ENCODE measurements at places on chromosomes 16 and 17.

- DNase-seq: peak; percentile 84
These were observed 5.2 kb upstream of the PLLP start for GRCh38 chr16:57289391-57290257.

DNA sequence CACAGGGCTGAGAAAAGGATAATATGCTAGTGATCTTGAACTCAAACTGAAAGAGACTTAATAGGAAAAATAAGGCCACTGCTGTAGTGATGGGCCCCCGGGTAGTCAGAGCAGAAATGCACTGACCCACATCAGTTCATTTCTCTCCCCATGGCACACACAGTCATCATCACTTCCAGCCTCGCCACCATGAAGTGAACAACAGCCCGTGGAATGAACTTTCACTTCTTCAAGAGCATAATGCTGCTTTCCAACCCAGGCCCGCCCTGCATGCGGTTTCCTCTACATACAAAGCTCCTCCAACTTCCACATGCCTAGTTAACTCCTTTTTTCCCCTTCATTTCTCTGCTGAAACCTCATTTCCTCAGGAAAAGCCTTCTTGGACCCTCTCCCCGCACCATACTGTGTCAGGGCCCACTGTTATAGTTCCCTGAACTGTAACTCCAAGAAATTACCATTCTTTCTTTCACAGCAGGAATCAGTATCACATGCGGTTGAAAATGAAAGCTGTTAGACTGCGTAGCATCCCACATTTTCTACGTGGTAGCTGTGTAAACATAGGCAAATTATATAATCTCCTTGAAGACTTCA lies 65.8 kb upstream of the SMIM36 start:
- peak; percentile 19 for DNase-seq

DNA sequence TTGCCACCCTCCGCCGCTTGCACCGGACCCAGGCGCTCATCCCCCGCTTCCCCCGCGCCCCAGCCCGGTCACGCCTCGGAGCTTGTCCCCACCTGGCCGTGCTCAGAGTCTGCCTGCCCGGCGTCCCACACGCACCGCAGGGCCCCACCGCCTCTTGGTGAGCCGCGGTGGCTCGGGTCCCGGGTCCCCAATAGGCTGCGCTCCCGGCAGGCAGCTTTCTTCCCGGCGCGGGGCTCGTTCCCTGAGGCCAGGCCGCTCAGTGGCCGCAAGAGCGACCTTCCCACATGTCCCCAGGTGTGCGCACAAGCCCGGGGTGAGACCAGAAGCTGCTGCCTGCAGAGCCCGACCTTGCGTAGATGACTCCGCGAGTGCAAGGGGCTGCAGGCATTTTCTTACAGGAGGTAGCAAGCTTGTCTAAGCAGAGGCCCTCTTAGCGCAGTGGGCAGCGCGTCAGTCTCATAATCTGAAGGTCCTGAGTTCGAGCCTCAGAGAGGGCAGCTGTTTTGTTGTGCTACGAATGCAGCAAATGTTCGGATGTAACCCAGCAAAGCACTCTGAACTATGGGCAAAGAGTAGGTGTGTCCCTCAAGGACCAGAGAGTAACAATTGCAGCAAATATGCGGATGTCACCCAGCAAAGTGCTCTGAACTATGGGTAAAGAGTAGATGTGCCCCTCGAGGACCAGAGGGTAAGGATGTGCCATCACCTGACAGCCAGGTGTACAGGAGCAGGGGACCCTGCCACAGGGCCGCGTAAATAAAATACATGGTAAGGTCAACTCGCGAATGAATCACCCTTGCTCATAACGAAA lies 15.6 kb downstream of the TLE7 start:
- no peak for DNase-seq

- no peak for DNase-seq
These were observed 3.9 kb downstream of the SKAP1 start for GRCh38 chr17:48426019-48426665.

DNA sequence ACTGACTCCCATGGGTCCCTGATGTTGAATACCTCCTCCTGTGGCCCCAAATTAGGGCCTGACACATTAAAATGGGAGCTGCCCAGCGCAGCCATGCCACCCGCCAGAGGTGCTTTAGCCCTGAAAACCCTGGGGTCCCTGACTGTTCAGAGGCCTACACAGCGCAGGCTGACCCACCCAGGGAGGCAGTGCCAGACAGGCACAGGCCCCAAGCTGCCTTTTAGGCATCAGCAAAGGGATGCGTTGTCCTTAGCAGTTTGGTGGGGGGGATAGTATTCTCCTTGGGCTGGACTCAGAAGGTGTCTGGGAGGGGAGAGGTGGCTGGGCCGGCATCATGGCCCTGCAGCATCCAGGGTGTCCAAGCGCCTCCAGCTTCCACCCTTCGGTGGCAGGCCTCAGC lies 1.4 kb downstream of the RAPGEFL1 start:
- DNase-seq: no peak

DNA sequence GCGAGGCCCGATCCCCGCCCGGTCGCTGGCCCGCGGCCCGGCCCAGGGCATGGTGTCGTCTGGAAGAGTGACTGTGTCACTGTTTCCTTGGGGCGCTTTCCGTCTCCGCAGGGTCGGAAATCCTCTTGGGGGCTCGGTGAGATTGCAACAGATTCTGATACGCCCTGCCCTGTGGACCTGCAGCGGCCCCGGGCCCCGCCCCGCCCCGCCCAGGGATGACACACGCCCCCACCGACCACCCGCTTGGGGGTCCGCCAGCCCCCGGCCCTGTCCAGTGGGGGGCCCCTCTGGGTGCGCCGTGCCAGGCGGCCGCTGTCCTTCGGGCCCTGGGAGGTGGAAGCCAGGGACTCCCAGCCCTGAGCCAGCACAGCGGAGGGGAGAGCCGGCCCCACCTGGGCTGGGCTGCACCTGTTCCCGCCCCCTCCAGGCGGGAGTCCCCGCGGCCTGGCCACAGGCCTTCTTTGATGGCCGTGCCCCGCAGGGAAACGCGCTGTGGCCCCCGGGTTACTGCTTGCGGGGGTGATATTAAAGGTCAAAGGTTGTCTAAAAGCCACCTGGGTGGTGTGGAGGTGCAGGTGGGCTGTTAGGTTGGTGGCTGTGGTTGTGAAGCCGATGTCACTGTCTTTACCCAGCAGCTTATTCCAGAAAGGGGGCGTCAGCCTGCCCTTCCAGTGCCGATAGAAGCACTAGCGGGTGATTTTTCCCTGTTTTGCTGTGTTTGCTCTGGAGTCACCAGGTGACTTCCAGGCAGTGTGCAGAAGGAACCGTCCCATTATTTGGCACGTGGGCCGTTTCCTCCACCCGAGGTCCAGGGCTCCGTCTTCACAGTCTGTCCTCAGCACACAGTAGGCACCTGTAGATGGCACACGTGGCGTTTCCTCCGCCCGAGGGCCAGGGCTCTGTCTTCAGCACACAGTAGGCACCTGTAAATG lies 752 bp downstream of the TBC1D24 start:
- no peak for DNase-seq

DNA sequence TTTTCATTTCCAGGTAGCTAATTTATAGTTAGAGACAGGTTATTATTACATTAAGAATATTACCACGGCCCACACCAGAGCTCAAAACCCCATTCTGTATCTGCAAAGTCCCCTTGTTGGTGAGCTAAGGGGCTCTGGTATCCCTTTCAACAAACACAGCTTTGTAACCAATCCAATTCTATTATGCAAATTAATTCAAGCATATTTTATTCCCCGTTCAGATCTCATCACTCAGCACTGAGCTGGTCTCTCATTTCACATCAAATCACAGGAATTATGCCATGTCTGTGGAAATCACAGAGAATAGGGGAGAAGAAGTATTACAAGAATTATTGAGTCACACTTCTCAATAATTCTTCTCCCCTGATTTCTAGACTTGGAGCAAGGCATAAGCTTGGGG lies 111.7 kb downstream of the CDH11 start:
- peak; percentile 75 for DNase-seq

GRCh38 chr16:48704710-48705109 lies 94.7 kb upstream of the N4BP1 start:
- no peak for DNase-seq

DNA sequence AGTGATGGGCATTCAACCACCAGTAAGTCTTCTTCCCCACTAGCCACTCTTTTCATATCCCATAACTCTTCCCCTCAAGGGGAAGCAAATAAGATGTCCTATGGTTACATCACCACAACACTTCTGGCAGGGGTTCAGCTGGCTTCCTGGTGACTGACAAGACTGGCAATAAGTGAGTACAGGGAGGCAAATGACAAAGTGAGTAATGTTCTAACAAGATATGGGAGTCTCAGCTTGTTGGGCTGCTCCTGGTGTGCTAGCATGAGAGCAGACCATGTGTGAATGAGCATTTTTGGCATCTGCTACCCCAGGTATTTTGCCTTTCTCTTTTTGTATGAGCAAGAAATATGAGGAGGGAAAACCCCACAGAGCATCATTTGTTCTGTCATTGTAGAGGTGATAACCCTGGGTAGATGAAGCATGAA lies 9.9 kb downstream of the TMIGD1 start:
- no peak for DNase-seq

- peak; percentile 79 for DNase-seq
These were observed 51.4 kb downstream of the WSB1 start for GRCh38 chr17:27345141-27345904.

DNA sequence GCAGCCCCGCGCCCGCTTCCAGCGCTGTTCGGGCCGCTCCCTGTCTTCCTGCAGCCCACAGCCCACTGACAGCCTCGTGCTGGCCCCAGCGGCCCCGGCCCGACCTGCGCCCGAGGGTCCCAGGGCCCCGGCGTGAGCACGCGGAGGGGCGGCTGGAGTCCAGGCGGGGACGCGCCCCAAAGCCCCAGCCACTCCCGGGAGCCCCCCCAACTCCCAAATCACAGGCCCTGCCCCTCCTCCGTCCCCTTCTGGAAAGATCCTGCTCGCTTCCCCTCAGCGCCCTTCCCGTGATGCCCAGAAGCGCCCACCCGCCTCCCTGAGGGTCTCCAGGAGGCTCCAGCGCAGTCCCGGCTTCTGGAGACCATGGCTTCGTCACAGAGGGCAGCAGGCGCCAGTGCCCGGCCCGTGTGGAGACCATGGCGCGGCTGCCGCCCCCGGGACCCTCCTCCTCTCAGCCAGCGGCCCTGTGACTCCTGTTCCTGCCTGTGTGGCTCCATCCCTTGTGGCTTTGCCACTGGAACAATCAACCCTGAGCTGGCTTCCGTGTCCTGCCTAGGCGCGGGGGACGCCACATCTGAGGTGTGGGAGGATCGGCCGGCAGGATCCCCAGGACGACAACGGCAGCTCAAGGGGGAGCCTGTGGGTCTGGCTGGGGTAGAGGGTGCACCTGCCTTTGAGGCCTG lies 3.9 kb downstream of the UTS2R start:
- DNase-seq: no peak

GRCh38 chr17:81912441-81913309 lies 1.5 kb upstream of the PCYT2 start:
- no peak for DNase-seq

- no peak for DNase-seq
These were observed 17.2 kb downstream of the NUDT7 start for GRCh38 chr16:77739559-77739892.

- no peak for DNase-seq
These were observed 1.4 kb upstream of the CRYM start for GRCh38 chr16:21279501-21279900.

- DNase-seq: peak; percentile 32
These were observed 31.9 kb downstream of the PMP22 start for GRCh38 chr17:15233022-15233805.

- DNase-seq: no peak
These were observed 970 bp upstream of the TRAF7 start for GRCh38 chr16:2154533-2155090.

DNA sequence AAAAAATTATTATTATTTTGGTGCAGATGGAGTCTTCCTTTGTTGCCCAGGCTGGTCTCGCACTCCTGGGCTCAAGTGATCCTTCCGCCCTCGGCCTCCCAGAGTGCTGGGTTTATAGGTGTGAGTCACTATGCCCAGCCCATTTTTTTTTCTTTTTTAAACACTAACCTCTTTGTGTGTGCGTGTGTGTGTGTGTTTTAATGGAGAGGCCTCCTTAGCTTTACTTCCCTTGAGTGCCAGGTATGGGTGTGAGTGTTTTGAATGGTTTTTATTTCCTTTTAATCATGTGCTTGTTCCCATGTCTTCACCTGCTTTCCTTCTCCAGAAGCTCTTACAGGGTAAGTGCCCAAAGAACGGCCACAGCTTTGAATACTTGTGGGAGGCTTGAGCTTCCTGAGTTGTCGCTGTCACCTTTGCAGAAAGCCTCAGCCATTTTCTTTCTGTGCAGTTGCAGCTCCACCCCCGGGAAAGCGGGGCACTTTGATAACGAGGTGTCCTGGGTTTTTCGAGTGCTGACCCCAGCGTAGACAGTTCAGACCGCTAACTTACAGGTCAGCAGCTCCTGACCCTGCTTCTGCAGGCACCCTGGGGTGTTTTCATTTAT lies 22.6 kb downstream of the AKAP1 start:
- DNase-seq: no peak

DNA sequence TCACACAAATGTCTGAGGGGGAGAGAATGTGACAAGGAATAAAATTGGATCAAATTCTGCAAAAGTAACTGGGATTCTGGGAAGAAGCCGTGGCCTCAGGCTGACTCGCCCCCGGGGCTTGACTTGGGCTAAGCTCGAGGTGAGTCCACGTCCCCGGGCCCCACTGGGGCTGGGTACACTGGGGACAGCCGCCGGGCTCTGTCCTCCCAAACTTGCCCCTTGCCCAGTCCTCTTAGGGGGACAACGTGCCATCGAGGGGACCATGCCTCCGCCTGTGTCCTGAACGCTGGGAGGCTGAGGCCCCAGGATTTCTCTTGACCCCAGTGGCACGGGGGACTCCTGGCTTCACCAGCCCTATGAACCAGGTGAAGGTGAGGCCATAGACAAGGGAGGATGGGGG lies 21.1 kb downstream of the DOC2B start:
- no peak for DNase-seq

DNA sequence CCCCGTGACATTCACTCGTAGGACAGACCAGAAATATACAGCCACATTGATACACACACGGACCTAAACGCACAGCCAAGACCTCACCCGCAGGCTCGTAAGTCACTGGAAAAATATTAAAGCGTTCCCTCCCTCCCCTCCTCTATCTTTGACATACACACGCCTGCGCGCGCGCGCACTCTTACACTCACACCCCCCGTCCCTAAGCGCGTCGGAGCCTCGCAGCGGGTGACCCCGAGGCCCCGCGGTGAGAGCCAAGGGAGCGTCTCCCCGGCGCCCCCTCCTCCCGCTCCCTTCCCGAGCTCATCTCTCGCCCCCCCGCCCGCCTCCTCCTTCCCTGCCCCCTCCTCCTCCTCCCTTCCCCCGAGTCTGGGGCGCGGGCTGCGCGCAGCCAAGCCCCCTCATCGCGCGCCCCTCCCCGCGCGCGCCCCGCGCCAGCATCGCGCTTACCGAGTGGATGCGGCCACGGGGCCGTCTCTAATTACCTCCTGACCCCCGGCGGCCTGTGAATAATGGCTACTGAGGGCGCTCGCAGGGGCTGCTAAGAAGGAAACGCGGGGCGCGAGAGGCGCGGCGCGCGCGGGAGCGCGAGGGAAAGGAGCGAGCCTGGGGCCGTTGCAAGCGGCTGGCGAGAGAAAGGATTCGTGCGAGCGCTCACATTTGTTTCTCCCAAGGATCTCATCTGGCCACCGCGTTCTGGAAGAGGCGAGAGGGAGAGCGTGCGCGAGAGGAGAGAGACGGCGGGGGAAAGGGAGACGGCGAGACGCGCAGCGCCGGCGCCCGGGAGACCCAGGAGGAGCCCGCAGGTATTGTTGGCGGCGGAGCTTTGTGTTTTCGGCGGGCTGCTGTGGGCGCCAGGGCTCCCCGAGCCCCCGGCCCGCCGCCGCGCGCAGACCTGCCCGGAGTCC lies 42.4 kb downstream of the RAI1 start:
- DNase-seq: peak; percentile 65

- no peak for DNase-seq
These were observed 9.0 kb downstream of the NTAN1 start for GRCh38 chr16:15046692-15047376.

Measured in putamen (tissue), 1 donor.